ENCODE measurements at places on chromosomes 16 and 17.

DNA sequence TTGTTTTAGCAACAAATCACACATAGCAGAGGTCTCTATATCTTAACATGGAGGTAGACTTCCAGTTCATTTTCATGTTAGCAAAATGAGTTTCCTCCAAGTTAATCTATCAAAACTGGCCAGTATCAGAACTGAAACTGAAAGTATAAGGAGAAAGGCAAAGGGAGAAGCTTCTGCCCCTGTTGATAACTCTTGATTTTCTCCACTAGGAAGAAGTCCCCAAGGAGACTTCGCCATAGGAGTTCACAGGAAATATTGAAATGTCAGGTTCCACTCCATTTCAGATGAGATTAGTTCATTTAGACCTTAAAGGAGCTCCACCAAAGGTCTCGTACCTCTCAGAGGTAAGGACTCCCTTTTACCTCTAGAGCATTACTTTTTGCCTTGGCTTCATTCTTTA, 1.2 kb upstream of the OGFOD3 start:
- no peak for DNase-seq

DNA sequence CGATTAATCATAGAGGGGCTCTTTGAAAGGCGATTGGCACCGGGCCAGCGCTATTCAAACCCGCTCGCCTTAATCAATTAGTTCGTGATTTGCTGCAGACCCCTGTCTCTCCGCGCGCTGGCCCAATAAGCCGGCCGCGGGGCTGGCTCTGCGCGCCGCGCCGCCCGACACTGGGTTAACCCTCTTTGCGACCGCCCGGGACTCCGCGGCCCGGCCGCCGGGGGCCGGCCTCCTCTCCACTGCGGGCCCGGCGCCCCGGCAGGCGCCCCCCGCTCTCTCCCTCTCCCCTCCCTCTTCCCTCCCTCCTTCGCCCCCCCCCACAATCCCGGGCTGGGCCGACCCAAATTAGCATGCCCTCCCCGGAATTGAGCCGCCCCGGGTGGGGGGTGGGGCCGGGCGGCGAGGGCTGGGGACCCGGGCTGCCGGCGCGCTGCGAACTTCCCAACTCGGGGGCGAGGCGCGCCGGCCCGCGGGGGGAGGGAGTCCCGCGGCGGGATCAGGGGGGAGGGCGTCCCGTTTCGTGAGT, 428 bp upstream of the SALL1 start:
- DNase-seq: no peak

- DNase-seq: no peak
Measured at GRCh38 chr16:30948667-30949649, at the start of gene ORAI3. Gene ORAI3 (plus strand): TSS chr16:30949068. CDS start chr16:30949290, 222 bp downstream.

DNA sequence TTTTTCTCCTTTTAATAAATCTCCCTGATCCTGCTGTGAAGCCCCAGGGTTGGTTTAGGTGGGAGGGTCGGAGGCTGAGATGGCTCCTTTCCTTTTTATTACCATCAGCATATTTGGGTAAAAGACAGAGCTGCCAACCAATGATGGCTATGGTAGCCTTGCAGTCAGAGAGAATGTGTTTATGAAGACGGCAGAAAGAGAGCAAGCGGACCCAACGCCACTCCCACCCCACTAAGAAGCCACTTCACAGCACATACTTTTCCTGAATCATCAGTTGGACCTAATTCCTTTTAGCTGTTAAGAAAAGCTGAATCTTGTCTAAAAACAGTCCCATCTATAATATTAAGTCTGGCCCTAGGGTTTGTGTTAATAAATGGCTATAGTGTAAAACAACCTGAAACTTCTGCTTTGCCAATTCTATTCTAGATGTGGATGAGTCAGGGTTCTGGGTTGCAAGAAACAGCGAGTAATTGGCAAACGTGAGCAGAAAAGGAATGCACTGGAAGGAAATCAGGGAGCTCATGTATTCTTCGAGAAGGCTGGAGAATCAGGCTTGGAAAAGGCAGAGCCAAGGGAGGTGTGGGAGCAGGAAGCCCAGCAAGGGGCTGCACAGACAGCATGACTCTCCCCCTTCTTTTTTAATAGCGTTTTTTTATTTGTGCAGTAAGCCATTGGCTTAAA, 34.0 kb upstream of the PRKCA start:
- DNase-seq: no peak

GRCh38 chr17:44077595-44077909, 7.0 kb downstream of the G6PC3 start:
- no peak for DNase-seq

DNA sequence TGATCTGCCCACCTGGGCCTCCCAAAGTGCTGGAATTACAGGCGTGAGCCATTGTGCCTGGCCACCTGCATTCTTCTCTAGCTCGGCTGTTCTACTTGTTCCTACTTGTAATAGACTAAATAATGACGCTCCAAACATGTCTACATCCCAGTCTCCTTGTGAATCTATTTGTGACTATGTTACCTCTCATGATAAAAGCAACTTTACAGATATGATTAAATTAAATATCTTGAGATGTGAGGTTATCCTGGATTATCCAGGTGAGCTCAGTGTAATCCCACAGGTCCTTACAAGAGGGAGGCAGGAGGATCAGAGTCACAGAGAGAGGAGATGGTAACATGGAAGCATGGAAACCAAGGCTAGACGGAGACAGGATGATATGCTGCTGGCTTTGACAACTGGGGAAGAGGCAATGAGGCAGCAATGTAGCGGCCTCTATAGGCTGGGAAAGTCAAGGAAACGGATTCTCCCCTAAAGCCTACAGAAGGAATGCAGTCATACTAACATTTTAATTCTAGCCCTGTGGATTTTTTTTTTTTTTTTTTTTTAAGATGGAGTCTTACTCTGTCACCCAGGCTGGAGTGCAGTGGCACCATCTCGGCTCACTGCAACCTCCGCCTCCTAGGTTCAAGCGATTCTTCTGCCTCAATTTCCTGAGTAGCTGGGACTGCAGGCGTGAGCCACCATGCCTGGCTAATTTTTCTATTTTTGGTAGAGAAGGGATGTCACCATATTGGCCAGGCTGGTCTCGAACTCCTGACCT, 5.0 kb upstream of the LASP1 start:
- no peak for DNase-seq

DNA sequence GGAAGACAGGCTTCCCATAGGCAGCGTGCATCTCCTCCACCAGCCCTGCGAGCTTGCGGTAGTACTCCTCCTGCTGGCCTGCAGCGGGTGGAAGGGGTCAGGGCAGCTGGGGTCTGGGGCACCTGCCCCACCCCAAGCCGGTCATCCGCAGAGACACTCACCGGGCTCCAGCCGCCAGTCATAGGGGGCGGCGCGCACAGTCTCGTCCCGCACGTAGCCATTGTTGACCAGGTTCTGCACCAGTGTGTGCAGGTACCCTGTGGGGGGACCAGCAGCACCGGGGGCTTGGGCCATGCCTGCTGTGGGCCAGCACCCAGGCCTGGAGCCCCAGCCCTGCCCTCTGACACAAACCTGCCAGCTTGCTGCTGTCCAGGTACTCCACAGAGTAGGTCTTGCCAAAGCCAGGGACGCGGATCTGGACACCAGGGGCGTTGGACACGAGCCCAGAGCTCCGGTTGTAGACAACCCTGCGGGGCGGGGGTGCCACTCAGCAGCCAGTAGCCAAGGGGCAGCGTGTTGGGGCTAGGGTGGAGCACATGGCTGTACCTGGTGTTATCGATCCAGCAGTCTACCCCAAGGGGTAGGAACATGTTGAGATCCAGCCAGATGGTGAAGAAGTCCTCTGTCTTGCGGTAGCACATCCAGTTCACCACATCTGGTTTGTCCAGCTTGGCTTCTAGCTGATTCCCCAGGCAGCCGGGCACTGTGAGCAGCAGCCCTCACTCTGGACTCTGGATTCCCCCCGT, 1.2 kb downstream of the LCAT start:
- no peak for DNase-seq

- no peak for DNase-seq
Measured at GRCh38 chr16:63131503-63131902, 1095.3 kb upstream of the CDH8 start.

DNA sequence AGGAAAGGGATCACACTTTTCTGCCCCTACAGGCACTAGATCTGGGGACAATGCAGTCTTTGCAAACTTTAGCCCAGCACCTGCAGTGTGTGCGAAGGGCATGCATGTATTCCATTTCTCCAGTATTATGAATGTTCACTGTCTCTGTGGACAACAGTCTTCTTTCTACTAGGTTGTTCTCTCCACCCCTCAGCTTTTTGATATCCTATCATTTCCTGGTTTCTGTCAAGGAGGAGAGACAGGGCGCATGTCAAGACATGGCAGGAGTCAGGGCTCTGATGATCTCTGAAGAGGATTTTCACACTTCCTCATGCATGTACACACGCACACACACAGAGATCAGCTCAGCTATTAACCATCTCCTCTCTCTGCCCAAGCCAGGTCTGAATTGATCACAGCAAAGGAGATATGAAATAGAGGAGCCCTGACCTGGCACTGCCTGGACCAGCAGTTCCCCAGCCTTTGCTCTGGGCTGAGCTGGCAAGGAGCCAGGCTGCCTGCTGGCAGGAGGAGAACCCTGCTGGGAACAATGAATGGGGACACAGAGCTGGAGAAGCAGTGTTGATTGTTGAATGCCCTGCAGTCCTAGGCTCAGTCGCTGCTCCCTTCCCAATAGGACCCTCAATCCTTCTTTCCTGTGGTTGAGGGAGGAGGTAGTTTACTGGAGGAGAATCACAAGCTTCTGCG, 2.6 kb downstream of the GPR179 start:
- DNase-seq: no peak

DNA sequence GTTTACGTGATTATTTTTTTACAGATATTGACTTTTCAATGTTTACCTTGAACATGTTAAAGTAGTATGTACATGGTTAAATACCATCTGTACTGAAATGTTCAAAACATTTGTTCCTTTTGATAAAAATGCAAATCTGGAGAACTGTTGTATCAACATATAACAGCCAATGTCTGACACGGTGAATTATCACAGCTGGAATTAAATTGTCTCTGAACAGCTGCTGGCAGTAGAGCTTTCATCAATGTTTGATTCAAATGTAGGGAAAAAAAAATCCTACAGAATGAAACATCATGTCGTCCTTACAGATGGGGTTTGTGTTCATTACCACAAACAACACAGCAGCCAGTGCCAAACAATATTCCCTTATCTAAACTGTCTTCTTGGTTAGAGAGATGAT, 79.9 kb downstream of the TOX3 start:
- no peak for DNase-seq

- no peak for DNase-seq
Measured at GRCh38 chr16:65319621-65320231, 197.9 kb upstream of the CDH11 start.

- DNase-seq: no peak
Measured at GRCh38 chr16:81810894-81811538, 31.9 kb downstream of the PLCG2 start.

GRCh38 chr16:82758406-82758805, 131.6 kb downstream of the CDH13 start:
- DNase-seq: no peak

GRCh38 chr17:12349297-12349696, 316.4 kb upstream of the MYOCD start:
- no peak for DNase-seq

GRCh38 chr16:1713933-1714332, 7.9 kb downstream of the MAPK8IP3 start:
- DNase-seq: no peak
